NCI-H460 (cell line): ENCODE measurements at places on chromosomes 12 and 14.

- DNase-seq, result no peak
Observed at GRCh38 chr14:76550534-76550933, 174.6 kb downstream of the ESRRB start.

DNA sequence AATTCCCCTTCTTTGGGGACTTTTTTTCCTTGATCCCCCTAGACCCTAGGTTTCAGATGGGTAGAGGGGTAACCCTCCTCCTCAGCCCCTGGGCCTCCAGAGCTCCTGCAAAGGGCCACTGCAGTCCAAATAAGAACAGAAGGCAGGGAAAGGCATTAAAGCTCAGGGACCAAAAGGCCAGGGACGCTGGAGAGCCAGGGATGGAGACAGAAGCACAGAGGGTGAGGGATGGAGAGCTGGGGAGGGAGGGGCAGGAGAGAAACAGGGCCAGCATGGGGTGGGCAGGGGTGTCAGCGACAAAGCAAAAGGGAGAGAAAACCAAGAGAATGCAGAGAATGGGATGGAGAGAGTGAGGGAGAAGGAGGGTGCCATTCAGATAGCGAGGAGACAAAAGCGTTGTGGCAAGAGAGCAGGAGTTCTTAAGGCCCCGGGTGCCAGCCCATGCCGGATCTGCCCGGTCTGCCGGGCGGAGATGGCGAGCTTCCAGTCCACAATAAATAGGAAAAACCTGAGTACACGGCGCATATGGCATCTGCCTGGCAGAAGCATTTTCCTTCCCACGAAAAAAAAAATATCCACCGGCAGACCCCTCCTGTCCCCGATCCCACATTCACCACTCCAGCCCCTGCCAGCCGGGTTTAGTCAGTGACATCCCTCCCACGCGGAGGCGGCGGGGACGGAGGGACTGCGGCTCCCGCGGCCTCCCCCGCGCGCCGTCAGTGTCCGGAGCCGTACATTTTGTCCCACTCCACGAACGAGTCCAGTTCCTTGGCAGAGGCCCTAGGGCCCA lies 28.6 kb downstream of the FIGNL2 start:
- DNase-seq, result no peak

DNA sequence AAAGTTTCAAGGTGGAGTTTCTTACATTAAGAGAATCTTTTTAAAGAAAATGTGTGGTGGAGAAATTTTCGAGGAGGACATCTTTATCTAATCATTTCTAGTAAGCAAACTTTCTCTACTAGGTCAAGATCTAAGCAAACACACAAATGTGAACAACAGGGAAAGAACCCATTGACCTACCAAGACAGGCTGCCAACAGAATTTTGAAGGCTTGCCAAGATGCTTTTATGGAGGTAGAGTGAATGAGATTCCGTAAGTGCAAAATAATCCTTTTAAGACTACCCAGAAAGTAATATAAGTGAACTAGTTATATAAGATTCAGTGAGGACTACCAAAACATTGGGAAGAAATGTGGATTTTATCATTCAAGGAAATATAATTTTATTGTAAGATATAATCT lies 357.1 kb upstream of the PDE3A start:
- DNase-seq, result no peak

DNA sequence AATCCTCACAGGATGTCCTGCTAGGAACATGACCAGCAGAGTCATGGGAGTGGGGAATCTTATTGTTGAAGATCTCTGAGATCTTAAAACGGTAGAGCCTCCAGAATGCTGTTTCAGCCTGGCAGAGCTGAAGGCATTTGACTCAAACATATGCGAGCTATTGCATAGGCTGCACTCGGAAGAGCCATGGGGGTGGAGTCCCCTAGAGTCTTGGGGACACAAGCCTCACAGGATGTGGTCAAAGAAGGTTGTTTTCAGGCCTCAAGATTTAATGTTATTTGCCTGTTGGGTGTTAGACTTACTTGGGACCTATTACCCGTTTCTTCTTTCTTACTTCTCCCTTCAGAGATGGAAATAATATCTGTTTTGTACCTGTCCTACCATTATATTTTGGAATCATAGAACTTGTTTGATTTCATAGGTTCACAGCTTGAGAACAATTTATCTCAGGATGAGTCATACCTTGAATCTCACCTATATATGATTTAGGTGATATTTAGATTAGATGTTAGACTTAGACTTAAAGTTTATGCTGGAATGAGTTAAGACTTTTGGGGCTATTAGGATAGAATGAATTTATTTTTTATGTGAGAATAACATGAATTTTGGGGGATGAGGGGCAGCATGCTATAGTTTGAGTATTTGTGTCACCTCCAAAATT lies 172.2 kb upstream of the ATP2B1 start:
- DNase-seq, result no peak

- no peak for DNase-seq
Observed at GRCh38 chr12:11731042-11731357, 81.5 kb downstream of the ETV6 start.

DNA sequence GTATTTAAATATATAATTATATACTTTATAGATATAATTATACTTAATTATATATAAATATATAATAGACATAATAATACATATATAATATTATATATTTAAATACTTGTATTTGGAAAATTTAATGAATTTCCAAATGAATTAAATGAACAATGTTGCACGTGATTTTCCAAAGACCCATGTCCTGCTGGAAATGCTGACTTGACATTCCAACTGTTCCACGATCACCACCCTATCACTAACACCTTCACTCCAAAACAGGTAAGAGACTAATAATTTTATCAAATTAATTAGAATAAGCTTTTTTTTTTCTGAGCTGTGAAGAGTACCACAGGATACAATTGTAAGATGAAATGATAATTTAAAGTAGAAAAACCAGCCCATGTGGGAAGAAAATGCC lies 103.4 kb downstream of the ST8SIA1 start:
- no peak for DNase-seq

DNA sequence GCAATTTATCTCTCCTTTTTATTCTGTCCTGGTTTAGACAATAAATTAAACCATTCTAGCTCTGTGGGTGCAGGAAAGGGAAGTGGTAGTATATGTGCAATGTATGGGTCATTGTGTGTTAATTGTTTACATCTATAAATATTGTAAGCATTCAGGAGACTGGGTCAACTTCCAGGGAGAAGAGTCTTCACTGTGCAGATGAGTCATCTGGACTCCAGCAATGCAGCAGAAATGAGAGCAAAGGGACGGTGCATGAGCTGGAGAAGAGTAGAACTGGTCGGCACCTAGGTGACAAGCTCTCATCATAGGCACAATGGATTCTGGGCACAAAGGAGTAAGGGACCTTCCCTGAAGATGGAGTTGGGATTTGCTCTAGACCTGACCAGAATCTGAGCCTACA lies 211.1 kb upstream of the DAAM1 start:
- no peak for DNase-seq

- no peak for DNase-seq
Observed at GRCh38 chr14:57038689-57039088, 228.4 kb upstream of the OTX2 start.

DNA sequence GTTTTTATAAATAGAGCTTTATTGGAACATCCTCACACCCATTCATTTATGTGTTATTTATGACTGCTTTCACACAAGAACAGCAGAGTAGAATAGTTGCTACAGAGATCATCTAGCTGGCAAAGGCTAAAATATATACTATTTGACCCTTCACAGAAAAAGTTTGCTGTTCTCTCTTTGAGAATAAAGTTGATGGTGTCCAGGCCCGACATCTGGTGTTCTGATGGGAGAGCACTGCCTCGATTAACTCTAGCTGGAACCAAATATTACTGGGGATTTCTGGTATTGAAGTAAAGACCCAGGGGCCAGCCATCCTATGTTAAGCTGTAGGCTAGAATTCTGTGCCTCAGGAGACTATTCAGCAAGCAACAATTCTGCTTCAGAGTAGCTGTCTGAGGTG lies 21.8 kb downstream of the FAM234B start:
- DNase-seq, result no peak

- no peak for DNase-seq
Observed at GRCh38 chr14:68632054-68632895, 160.6 kb downstream of the ZFP36L1 start.

DNA sequence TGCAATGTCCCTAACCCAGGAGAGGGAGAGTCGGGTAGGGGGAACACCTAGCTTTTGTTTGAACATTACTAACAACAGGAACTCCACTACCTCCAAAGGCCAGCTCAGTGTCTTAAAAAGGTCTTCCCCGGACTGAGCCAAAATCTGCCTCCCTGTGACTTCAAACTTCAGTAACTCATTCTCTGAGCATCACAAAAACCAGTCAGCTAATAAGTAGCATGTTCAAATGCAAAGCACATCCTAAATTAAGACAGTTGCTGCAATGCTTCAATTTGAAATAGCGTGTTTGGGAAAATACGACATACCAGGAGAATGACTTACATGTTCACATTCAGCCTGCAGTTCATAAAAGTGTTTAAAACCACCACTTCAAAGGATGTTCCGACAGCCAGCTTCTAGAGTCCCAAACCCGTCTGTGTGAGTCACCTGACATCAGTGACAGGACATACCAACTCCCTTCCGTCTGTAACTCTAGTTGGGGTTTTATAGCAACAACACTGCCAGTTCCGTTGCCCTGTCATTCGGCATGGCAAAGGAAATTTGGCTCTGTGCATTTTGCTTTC lies 13.0 kb downstream of the ZFP36L1 start:
- DNase-seq, result no peak

GRCh38 chr12:2250797-2251196 lies 198.0 kb downstream of the CACNA1C start:
- no peak for DNase-seq

DNA sequence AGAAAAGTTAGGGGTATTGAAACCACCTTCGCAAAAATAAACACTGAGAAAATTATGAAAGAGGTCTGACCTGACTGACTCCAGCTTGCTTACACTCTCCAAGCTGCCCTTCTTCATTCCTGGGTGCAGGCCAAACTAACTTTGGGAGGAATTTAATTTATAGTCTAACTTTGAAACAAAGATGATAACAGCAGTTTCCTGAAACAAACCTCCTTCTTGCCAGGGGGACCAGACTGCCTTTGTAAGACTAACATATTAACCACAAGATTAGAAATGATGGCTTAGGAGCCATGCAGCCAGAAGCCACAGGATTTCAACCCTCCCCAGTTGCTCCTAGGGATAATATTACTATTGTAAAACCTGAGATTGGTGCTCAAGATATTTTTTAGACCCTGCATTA lies 13.8 kb upstream of the EEA1 start:
- DNase-seq, result no peak

DNA sequence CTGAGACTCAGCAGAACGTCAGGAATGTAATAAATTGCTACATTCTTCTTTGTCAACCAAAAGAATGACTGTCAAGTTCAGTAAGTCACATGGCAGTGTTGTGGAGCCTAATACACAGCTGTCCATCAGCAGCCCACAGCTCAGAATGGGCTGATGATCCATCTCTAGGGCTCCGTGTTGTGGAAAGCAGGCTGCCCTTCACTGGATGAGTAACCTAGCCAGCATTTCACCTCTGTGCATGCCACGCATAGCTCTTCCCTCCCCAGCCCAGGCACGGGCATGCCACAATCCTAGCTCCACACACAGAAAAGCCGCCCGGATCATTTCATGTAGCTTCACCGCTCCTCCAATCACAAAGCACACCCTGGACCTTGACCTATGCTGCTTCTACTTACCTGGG lies 878.0 kb upstream of the TMEM132C start:
- DNase-seq, result no peak
